Activated naive CD4-positive, alpha-beta T cell treated with anti-CD3 and anti-CD28 coated beads, Interleukin-2, amount 50 U/mL, for 16 hours (primary cell): ENCODE measurements at places on chromosomes 13 and 19.
A peak's percentile ranks its signal among the peaks of the same experiment; 100 is the strongest.

GRCh38 chr13:99237981-99238662 is 20.1 kb downstream of the GPR18 start:
- DNase-seq = peak; percentile 23

- no peak for DNase-seq
Observed at GRCh38 chr13:75635101-75635827, 866 bp upstream of the LMO7 start.

DNA sequence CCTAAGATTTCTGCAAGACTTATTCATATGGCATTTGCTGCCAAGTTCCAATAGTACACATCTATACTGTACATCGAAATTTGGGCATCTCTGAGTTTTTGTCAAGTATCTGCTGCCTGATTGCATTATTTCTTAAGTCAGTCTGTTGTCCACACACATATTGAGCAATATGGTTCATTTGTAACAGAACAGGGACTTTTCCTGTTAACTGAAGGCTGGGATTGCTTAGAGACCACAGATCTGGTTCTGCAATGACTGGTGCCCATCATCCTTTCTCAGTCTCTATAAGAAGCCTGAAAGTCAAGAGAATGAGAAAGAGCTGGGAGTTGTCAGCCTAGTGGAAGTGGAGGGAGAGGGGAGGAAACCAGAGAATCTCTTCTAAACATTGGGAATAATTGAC is 22.5 kb upstream of the MYCBP2 start:
- DNase-seq = no peak

- peak; percentile 89 for DNase-seq
Observed at GRCh38 chr19:14369399-14370168, 11.7 kb upstream of the ADGRE5 start.

DNA sequence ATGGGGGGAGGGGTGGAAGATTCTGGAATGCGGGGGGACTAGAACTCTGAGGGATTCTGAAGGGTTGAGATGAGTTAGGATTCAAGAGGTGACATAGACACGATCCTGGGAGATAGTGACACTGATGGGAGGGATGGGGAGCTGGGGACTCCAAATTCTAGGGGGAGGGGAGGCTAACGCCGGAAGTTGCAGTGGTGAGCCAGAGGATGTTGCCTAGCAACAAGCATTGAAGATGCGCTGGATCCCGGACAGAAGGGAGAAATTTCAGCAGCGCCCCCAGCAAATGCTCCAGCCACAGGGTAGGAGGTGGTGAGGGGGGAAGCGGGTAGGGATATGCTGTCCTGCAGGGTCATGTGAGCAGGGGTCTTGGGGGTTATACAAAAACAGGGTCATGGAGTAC is 6.9 kb upstream of the LTBP4 start:
- no peak for DNase-seq

DNA sequence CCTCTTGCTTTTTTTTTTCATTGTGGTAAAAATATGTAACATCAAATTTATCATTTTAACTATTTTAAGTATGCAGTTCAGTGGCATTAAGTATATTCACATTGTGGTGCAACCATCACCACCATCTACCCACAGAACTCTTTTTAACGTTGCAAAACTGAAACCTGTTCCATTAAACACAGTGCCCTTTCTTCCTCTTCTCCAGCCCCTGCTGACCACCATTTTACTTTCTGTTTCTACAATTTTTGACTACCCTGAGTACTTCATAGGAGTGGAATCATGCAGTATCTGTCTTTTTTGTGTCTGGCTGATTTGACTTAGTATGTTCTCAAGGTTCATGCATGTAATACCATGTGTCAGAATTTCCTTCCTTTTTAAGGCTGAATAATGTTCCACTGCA is 153.1 kb downstream of the FGF9 start:
- no peak for DNase-seq

DNA sequence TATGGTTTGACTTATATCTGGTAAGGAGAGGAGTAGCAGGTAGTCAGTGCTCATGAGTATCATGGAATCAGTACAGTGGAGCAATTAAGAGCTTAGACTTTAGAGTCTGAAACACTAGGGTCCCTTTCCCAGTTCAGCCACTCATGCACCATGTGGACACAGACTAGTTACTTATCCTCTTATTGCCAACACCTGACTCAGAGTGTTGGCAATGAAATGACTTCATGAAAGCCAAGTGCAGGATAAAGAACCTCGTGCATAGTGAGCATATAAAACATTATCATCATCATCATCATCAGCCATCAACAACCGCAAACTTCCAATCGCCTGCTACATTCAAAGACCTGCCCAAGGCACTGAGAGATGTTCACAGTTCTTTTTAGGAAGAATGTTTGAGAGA is 164.2 kb downstream of the FOXO1 start:
- no peak for DNase-seq

GRCh38 chr19:5814123-5814851 is 9.4 kb downstream of the NRTN start:
- DNase-seq = no peak

- DNase-seq = peak; percentile 20
Observed at GRCh38 chr13:73849292-73849691, 284.9 kb downstream of the KLF12 start.

DNA sequence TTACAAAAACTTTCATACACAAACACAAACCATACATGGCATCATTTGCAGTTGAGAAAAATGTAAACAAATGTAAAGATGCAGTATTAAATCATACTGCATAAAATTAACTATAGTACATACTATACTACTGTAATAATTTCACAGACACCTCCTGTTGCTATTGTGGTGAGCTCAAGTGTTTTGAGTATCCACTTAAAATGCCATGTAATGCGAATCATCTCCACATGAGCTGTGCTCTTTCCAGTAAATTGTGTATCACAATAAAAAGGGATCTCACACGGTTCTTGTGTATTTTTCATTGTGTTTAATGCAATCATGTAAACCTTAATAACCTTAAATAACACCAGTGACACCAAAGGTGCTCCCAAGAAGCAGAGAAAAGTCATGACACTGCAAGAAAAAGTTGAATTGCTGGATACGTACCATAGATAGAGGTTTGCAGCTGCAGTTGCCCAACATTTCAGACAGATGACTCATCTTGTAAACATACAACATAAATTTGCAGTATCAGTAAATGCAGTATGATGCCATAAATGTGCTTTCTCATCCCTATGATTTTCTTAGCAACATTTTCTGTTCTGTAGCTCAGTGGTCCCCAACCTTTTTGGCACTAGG is 166.6 kb downstream of the RAP2A start:
- DNase-seq = no peak

DNA sequence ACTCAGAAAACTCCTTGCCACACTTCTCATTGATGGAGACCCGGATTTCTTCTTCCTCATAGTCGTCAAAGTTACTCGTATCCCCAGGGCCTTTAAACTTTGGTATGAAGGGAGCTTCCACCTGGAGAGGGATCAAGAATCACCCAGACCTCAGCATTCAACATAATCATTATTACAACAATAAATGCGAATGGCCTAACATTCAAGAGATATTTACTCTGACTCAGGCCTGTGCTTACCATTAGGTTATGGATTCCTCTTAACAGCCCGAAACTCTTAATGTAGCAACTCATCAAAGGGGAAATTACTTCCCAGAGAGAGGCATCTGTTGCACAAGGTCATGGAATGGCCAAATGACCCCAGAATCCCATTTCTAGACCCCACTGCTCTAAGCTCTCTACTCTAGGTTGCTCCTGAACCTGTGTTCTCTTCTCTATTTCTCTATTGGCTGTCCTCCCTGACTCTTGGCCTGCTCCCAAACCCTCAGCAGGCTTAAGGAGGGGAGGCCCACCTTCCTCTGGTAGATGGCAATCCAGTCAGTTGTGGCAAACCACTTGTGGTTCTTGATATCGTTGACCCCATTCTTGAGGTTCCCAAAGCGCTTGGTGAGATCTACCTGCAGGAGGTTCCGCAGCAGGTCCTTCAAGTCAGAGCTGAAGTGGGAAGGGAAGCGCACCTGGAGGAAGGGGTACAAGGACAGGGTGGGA is 2.7 kb upstream of the SAMD1 start:
- no peak for DNase-seq

- DNase-seq = no peak
Observed at GRCh38 chr13:33367926-33368325, 82.4 kb upstream of the STARD13 start.

GRCh38 chr13:28991764-28992163 is 171.6 kb downstream of the MTUS2 start:
- no peak for DNase-seq

DNA sequence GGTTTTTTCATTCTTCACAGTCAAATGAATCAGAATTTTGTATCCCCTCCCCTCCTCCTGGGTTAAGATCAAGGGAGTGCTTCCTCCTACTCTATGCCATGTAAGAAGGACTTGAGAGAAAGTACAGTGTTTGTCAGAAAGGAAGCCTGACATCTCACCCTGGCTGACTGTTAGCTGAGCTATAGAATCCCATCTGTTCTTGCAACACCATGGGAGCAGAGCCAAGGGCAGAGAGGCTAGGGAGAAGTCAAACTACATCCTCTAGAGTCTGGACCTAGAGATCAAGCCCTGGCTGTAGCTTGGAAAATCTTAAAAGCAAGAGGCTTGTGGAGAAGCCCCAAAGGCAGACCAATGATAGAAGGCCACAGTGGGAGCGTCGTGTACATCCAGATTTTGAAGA is 145.9 kb downstream of the OLFM4 start:
- no peak for DNase-seq

DNA sequence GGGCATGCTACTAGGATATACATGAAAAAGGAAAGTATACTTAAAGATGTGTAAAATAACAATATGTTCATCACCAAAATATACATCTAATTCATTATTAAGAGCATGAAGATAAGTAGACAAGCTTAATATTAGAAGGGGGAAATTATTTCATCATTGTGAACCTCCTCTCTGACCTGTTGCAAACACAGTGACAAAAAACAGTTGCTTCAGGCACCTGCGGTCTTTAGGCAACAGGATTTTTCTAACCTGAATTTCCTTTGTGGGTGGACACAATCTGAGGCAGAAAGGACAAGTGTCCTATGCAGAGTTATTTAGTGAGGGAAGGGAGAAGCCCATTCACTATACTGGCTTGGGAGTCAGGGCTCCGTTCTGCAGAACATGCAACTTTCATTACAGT is 6.3 kb downstream of the FREM2 start:
- DNase-seq = no peak

- DNase-seq = no peak
Observed at GRCh38 chr13:21852043-21852442, 181.2 kb downstream of the FGF9 start.

DNA sequence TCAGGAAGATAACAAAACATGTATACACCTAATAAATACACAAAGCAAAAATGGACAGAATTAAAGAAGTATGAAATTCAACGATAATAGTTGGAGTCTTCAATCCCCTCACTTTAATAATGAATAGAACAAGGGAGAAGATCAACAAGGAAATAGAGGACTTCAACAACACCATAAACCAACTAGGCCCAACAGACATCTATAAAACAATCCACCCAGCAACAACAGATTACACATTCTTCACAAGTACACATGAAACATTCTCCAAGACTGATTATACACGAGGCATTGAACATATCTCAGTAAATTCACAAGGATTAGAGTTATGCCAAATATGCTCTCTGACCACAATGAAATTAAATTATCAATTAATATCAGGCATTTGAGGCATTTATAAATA is 185.5 kb upstream of the NBEA start:
- no peak for DNase-seq

- no peak for DNase-seq
Observed at GRCh38 chr13:106499113-106499512, 36.3 kb downstream of the EFNB2 start.

DNA sequence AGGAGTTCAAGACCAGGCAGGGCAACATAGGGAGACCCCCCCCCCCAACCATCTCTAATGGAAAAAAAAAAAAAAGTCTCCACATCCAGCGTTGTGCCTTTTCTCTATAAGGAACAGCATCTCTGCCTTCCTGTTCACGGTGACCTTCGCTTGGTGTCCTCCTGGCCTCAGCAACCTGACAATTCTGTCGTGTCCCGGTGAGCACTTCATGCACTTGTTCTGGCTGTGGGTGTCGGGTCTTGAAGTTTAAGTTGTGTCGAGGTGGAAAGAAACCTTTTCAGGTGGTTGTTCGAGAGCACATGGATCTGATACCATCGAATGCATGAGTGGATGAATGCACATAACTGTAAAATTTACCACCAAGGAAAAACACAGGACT is 594 bp downstream of the ZNF559 start:
- DNase-seq = no peak

DNA sequence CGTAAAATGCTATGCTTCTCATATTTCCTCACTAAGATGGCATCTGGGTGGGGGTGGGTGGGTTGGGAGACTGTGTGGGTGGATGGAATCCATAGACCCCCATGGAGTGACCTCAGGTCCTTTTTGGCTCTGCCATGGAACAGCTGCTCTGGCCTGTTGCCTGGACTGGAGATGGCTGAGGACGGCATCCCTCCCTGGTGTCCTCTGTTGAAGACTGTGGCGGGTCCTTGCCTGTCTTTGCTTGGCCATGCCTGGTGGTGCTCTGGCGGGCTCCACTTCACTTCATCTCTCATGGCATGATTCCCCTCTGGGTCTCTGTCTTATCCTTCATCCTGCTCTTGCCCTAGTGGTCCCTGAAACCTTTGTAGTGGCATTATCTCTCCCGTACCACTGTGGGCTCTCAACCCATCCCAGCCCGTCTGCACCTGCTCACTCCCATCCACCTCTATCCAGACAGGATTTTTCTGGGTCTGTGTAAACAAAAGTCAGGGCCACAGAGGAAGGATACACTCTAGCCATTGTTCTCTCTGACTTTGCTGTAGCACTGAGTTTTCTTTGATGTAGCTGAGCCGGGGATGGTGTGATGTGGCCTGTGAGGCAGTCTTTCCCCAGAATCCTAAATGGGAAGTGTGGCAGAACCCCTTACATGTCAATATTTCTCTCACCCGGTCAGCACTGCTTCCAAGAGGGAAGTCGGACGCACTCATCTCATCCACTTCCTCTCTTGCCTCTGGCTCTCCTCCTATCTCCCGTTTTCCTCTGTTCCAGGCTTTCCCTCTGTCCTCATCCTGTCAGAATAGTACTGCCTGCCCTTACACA is 36.1 kb downstream of the WDFY2 start:
- DNase-seq = no peak

GRCh38 chr19:29259153-29259552 is 46.2 kb upstream of the UQCRFS1 start:
- no peak for DNase-seq

DNA sequence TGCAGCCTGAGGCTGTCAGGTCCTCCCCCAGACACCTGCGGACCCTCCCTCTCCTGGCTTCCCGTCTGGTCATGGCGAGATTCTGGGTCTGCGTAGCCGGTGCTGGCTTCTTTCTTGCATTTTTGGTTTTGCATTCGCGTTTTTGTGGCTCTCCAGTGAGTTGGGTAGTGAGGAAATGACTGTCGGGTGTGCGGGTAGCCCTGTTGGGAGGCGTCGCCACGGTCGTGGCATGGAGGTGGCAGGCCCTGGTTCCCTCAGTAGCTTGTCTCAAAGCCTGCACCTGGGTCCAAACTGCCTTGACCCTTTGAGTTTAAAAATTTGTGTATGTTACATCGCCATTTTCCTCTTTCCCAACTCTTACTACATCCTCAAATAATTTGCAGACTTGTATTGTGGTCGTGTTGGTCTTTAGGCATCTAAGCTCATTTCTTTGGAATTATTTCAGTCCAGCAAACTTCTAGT is 344 bp downstream of the NHLRC3 start:
- DNase-seq = peak; percentile 59
